Fibroblast of villous mesenchyme (primary cell): ENCODE measurements at places on chromosomes 4 and X. TPM values are rescaled to one million over a fixed set of nuclear protein-coding genes. Genes with fewer than 3 reads are reported as not detected.

The PSAPL1 gene
- total RNA-seq: not detected in 2 replicates

The MAGEB1 gene
- not detected in 2 replicates for total RNA-seq

The UGT2B15 gene
- not detected in 2 replicates for total RNA-seq

The TBCK gene
- total RNA-seq: 41.6 and 80.3 TPM in 2 replicates

The BEX1 gene
- 1.3 and 2.2 TPM in 2 replicates for total RNA-seq

The CFAP299 gene
- 2.6 and 3.9 TPM in 2 replicates for total RNA-seq

The SPANXN4 gene
- not detected in 2 replicates for total RNA-seq

The APLN gene
- total RNA-seq: under 0.01 TPM in 2 replicates

The VSIG4 gene
- total RNA-seq: not detected in 2 replicates

The SPANXC gene
- not detected in 2 replicates for total RNA-seq

The PDCL2 gene
- not detected in 2 replicates for total RNA-seq

DNA sequence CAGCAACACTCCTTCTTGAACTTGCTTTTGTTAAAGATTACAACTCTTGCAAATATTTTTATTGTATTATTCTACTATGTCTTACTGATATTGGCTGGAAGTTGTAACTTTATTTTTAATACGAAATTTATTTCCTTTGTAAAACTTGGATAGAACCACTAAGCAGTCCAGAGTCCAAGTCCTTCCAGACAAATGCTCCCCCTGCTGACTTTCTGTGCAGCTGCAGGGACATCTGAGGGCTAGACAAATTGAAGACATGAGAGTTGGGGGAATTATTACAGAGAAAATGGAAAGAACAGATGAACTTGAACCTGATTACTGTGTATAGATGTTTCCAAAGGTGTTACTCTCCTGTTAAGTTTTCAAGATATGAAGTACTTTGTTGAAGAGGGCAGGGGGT is 238.8 kb downstream of the GRIA3 start:
- peak; percentile 37 for DNase-seq

DNA sequence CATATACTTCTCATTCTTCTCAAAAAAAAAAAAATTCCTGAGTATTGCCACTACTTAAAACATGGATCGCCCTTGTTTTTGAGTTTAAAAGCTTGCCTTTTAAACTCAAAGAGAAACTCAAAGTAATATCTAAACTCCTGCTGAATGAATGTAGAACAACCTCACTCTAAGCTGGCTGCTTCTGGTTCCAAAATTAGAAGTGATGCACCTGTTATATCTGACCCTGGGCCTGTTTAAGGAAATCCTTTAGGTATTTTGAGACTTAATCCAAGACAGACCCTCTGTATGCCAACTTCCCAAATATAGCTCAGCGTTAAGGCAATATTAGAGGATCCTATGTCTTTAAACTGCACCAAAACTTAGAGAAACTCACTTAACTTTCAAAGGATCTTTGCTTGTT is 1.8 kb upstream of the OTUD4 start:
- DNase-seq: no peak

DNA sequence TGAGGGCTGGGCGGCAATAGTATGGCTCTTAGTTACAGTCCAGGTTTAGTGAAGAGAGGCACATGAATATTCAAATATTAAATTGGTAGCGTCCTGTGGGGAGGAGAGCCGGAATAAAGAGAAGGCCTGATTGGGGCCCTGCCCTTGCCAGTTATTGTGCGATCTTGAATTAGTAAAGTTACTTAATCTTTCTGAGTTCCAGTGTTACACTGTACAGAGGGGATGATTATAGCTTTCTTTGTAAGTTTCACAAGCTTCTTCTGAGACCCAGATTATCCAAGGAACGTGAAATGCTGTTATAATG is 1.2 kb downstream of the METAP1 start:
- no peak for DNase-seq

- no peak for DNase-seq
Observed at GRCh38 chr4:81506731-81507130, 35.0 kb upstream of the RASGEF1B start.

GRCh38 chrX:54826598-54826997 is 19.1 kb downstream of the MAGED2 start:
- no peak for DNase-seq

DNA sequence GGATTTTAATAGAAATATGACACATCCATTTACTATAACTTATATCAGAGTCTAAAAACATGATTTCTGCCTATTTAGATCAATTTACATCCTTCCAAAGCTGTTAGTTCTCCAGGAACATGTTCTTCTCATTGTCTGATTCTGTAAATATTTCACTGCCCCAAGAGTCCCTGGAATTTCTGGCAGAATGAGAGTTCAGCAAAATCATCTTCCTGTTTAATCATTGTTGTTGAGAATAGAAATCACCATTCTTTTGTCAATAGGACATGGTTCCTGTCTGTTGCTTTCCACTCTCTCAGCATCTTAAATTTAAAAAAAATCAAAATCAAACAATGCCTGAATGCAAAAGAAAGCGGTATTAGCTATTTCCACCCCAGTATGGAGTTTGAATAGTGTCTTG is 172.8 kb upstream of the FRMPD4 start:
- no peak for DNase-seq

DNA sequence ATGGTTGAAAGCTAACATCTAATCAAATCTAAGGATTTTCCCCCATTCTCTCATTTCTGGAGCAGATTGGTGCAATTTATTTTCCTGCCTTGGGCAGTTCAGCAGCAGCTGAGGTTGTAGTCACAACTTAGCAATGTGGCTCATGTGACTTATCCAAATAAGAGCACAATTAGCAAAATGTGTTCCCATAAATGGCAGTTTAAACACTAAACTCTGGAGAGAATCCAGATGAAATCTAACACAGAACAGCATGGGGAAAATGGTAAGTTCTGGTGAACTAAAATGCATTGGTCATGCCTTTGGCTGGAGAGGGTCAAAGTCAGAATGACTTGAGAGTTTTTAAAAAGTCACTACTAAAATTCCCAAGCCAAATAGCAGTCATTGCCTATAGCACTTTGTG is 422.6 kb upstream of the DIPK2B start:
- DNase-seq: peak; percentile 85

GRCh38 chr4:139129206-139129605 is 47.8 kb downstream of the ELF2 start:
- DNase-seq: no peak

DNA sequence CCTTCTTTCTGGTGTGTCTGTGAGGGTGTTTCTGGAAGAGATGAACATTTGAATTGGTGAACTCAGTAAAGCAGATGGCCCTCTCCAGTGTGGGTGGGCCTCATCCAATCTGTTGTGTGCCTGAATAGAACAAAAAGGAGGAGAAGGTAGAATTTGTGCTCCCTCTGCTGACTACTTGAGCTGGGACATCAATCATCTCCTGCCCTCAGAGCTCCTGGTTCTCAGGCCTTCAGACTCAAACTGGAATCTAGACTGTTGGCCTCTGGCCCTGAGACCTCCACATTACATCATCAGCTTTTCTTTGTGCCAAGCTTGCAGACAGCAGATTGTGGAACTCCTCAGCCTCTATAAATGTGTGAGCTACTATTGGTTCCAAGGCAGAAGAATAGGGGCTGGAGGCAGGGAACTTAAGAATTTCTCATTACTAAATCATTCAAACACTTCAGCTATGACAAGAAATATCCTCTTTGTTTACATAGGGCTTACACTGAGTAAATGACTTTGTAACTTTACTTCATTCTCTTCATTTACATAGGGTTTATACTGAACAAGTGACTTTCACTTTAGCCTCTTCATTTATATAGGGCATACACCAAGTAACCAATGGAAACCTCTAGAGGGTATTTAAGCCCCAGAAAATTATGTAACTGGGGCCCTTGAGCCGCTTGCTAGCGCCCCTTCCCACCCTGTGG is 86.9 kb upstream of the NWD2 start:
- no peak for DNase-seq

DNA sequence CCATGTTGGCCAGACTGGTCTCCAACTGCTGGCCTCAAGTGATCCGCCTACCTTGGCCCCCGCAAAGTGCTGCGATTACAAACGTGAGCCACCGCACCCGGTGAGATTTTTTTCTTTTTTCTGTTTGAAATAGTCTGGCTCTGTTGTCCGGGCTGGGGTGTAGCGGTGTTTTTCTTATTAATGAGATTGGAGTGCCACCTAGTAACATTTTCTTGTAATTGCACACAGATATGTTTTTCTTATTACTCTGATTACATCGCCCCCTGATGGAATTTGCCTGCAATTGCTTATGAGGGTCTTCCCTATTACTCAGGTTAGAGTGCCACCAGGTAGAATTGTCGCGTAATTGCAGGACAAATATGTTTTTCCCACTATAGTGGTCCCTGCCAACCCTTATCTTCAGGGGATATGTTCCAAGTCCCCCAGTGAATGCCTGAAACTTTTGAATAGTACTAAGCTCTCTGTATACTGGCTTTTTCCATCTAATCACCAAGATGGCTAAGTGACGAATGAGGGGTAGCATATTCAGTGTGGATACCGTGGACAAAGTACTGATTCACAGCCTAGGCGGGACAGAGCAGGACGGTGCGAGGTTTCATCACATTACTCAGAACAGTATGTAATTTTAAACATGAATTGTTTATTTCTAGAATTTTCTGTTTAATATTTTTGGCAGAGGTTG is 8.6 kb upstream of the PDHA1 start:
- peak; percentile 31 for DNase-seq

DNA sequence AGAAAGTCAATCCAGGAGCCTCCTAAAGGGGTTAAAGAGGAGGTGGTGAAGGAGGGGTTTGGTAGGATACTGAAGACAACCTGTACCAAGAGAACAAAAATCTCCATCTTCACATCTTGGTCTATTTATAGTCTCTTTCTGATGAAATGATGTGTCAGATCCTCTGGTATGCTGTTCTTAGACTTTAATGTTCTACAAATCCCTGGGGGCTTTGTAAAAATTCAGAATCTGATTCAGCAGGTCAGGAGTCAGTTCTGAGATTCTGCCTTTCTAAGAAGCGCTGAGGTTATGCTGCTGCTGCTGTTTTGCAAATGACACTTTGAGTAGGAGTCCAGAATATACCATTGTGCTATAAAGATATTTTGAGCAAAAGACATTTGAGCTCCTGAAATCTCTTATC is 172.9 kb upstream of the GLRA2 start:
- peak; percentile 47 for DNase-seq

GRCh38 chrX:19689170-19689779 is 174.0 kb upstream of the MAP3K15 start:
- no peak for DNase-seq

DNA sequence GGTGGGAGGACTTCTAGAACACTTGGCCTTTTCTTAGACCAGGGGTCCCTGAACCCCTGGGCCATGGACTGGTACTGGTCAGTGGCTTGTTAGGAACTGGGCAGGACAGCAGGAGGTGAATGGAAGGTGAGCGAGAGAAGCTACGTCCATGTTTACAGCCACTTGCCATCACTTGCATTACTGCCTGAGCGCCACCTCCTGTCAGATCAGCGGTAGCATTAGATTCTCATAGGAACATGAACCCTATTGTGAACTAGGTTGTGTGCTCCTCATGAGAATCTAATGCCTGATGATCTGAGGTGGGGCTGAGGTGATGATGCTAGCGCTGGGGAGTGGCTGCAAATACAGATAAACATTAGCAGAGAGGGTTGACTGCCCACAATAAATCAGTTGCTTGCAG is 100.9 kb upstream of the IGFBP7 start:
- DNase-seq: peak; percentile 6

DNA sequence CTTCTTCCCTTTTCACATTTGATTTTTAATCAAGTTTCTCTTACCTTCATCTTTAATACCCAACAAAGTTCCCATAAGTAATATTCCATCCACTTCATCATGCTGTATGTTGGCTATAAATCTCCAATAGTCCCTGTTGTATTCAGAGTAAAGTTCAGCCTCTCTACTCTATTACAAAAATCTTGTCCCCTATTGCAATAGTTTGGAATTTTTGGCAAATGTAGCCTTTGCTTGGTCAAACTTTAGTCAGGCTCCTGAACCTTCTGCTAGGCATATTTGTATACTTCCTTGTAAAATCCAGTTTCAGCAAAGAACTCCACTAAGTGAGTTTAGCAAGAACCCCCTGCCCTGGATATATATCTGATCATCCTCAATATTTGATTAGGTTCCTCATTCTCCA is 54.0 kb upstream of the PACRGL start:
- DNase-seq: no peak

GRCh38 chr4:5760936-5761480 is 50.0 kb downstream of the EVC start:
- no peak for DNase-seq

GRCh38 chr4:181293541-181293940 is 949.7 kb upstream of the TENM3 start:
- DNase-seq: no peak

DNA sequence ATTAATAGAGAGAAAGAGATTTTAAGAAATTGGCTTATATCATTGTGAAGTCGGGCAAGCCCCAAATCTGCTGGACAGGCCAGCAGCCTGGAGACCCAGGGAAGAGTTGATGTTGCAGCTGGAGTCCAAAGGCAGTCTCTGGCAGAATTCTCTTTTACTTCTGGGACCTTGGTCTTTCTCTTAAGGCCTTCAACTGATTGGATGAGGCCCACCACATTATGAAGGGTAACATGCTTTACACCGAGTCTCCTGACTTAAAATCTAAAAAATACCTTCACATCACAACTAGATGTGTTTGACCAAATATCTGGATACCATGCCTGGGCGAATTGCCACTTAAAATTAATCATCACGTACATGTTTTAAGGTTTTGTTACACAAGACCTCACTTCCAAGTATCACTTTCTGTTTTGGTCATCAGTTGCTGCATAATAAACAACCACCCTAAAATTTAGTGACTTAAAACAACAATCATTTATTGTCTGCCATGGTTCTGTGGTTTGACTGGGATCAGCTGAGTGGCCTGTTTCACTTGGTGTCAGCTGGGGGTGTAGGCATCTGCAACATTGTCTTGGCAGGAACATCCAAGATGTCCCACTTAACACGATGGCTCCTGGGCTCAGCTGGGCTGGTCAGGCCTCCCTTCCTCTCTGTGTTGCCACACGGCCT is 3.4 kb downstream of the CD38 start:
- DNase-seq: peak; percentile 32

DNA sequence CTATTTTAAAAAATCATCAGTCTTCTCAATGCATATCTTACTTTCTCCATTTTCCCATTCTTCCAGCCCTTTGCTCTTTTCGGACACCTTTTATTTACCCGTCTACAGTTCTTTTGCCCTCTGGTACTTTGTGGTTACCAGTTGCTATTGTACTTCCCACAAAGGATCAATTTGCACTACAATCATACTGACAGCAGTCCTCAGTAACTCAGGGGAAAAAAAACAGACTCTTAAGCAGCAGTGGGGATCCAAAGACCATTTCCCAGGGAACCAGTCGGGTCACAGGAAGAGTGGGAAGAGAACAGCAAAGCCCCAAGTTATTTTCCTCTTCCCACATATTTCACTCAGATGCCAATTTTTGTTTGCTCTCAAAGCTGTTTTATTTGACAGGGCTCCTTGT is 23.1 kb downstream of the DMD start:
- DNase-seq: no peak
